IPS DF 19.7 (cell line): ENCODE measurements at places on chromosomes 3 and 15.

DNA sequence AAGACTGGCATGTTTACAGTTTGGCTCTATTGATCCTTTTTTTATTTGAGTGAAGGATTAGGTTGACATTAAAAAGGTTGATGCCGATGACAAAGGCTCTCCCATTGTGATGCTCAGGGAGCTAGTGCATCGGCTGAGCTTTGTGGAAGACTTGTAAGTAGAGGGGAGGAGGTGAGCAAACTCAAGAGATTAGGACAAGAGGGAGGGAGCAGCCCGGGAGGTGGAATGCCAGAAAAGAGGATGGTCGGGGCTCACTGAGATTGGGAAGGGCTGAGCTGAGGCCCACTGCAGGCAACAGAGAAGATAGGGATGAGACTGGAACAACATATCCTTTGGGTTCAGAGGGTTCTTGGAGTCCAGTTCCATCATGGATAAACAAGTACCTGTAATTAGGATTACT lies 26.5 kb upstream of the PSMD6 start:
- DNase-seq, result no peak

DNA sequence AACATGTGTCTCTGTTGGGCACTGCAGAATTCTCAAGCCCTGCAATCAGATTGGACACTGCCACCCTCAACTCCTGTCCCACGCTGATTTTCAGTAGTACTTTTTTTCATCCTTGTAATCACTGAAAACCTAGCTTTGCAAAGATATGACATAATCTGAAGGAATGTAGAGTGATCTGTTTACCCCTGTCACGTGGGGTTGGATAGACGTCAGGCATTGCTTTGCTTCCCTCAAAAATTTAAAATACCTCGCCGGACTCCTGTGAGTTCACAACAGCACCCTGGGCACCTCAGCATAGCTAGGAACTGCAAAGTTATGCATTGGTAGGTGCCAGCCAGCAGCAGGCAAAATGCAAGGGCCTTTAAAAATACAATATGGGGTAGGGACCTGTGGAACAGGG lies 71.1 kb upstream of the OXTR start:
- no peak for DNase-seq

GRCh38 chr15:29724026-29724425 lies 98.2 kb downstream of the TJP1 start:
- no peak for DNase-seq

- DNase-seq, result no peak
Measured at GRCh38 chr3:125006291-125006731, 49.5 kb downstream of the HEG1 start.

DNA sequence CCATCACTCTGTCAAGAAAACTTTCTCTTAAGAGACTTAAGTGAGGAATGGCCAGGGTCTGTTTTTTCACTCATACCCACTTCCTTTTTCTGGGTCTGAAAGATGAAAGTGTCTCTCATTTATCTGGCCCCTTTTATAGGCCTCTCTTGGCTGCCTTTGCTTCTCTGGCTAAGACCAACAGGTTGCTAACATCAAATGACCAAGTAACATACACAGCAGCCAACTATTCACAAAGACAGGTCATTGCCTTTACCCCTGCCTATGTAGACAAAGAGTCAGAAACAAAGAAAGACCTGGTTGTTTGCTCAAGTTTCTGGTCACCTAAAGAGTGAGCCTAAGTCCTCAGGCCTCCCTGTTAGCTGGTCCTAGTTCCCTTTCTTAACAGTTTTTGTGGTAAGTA lies 24.0 kb upstream of the CSTA start:
- no peak for DNase-seq

- no peak for DNase-seq
Measured at GRCh38 chr3:514192-514591, 317.6 kb downstream of the CHL1 start.

GRCh38 chr3:59433546-59433945 lies 383.7 kb upstream of the CFAP20DC start:
- DNase-seq, result no peak

DNA sequence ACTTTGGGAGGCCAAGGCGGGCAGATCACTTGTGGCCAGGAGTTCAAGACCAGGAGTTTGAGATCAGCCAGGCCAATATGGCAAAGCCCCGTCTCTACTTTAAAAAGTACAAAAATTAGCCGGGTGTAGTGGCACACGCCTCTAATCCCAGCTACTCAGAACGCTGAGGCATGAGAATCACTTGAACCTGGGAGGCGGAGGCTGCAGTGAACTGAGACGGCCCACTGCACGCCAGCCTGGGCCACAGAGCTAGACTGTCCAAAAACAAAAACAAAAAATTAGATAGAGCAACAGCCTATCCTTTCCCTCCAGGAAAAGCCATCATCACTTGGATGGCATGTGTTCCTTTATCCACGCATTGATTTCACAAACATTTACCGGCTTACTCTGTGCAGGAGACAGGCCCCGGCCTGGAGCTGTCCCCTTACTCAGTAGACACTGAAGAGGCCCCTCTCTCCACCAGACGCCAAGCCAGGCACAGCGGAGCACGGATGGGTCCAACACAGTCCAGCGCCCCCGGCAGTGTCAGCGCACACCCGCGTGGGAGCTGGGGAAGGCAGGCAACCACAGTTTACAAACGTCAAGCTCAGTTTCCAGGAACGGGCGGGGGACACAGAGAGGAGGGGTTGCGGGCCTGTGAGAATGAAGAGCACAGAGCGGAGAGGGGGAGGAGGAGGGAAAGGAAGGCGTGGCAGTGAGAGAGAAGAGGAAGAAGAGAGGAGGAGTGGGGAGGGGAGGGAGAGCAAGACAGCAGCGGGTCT lies 3.1 kb downstream of the GP5 start:
- no peak for DNase-seq
